ENCODE measurements at places on chromosomes 2 and 18. TPM values are rescaled to one million over a fixed set of nuclear protein-coding genes. Genes with fewer than 3 reads are reported as not detected.

ANKRD29 gene
- not detected for total RNA-seq

- no peak for DNase-seq
- no peak overlapping the region for H3K27ac ChIP-seq
- H3K4me3 ChIP-seq: no peak overlapping the region
- peaks cover 6% of the 10 kb centered on the region for H3K4me1 ChIP-seq
- no peaks in the 10 kb centered on the region for H3K36me3 ChIP-seq
- H3K27me3 ChIP-seq: no peaks in the 10 kb centered on the region
These were observed 160.7 kb downstream of the EIPR1 start for GRCh38 chr2:3216841-3217495.

- H3K36me3 ChIP-seq: no peaks in the 10 kb centered on the region
- no peak for DNase-seq
- H3K4me1 ChIP-seq: no peaks in the 10 kb centered on the region
- H3K27ac ChIP-seq: no peak overlapping the region
These were observed 410.7 kb upstream of the TNP1 start for GRCh38 chr2:217270485-217271121.

RESP18 gene
- not detected for total RNA-seq

DNA sequence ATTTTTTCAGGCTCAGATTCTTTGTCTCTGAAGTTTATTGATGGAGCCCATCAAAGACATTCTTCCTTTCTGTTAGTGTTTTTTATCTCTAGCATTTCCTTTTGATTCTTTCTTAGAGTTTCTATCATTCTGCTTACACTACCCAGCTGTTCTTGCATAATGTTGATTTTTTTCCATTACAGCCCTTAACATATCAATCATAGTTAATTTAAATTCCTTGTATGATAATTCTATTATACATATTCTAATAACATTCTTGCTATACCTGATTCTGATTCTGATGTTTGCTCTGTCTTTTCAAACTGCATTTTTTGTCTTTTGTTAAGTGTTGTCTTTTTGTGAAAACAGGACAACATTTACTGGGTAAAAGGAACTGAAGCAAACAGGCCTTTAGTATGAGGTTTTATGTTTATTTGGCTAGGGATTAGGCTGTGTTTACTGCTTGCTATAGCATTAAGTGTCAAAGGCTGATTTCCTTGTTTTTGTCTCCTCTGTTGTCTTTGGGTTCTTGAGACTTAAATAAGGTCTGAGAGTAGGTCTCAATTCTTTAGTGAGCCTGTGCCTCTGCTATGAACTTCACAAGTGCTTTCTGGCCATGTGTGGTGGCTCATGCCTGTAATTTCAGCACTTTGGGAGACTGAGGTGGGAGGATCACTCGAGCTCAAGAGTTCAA, 8.0 kb upstream of the STAM2 start:
- no peak overlapping the region for H3K27ac ChIP-seq
- H3K36me3 ChIP-seq: no peaks in the 10 kb centered on the region
- H3K4me3 ChIP-seq: no peak overlapping the region
- H3K27me3 ChIP-seq: peaks cover under 1% of the 10 kb centered on the region
- no peak for DNase-seq
- H3K4me1 ChIP-seq: no peaks in the 10 kb centered on the region

DNA sequence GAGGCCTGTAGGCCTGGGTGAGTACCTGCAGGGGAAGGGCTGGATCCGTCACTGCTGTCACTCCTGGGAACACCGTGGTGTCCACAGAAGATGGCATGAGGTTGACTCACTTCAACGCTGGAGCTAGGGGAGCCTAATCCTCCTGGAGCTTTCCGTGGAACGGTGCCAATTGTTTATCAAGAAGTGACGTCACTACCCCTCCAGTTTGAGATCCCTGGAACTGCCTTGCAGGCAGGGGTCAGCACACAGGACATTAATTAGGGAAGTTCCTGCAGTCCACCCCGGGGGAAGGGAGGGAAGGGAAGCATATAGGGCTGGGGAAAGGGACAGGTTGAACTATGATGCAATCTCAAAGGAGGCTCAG, 408.6 kb downstream of the GALR1 start:
- H3K4me1 ChIP-seq: no peaks in the 10 kb centered on the region
- no peaks in the 10 kb centered on the region for H3K36me3 ChIP-seq
- no peak overlapping the region for H3K4me3 ChIP-seq
- H3K27ac ChIP-seq: no peak overlapping the region

KCNE4 gene
- total RNA-seq: not detected

- H3K27ac ChIP-seq: no peak overlapping the region
- H3K4me3 ChIP-seq: peak overlapping the region; percentile 19
- H3K4me1 ChIP-seq: peaks cover 99% of the 10 kb centered on the region
- no peak for DNase-seq
These were observed 12.0 kb downstream of the ANKRD44 start for GRCh38 chr2:197298609-197299008.

DNA sequence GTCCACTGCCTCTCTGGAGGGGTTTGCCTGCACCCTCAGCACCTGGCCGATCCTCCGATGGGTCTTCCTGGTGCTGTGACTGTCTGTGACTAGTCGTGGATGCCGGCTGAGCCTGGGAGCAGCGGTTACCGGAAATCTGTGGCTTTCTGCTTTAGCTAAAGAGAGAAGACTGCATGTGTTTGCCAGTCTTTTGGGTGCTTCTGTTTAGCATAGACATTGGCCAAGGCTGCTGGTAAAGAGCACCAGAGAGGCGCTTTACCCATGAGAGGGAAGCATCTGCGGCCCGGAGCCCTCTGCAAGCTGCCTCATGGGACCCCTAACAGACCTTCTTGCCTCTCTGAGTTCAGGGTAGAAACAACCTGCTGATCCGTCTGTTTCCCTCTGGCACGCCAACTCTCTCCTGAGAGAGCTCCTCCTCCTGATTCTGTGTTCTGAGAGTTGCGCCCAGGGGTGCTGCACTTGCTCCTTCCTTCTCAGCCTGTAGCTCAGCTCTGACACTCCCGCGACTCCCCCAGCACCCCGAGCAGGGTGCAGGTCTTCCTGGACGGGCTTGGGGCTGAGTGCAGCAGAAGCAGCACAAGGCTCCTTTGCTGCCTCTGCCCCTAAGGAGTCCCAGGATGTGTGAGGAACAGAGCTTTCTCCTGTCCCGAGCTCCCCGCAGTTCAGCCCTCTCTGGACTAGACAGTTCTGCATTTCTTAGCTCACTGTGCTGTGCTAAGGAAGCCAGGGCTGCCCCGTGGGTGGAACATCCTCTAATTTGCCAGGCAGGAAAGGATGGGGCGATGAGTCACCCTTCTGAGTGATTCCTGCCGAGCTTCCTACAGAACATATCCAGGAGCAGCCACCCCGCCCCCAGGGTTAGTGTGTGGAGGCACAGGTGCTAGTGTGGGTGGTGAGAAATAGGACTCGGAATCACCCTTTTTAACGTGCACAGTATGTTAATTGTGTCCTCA, 203.2 kb downstream of the SH3RF3 start:
- H3K27ac ChIP-seq: no peak overlapping the region
- peaks cover 26% of the 10 kb centered on the region for H3K4me1 ChIP-seq
- no peaks in the 10 kb centered on the region for H3K36me3 ChIP-seq
- H3K27me3 ChIP-seq: no peaks in the 10 kb centered on the region
- DNase-seq: no peak

ADRA2B gene
- 0.07 TPM for total RNA-seq

DNA sequence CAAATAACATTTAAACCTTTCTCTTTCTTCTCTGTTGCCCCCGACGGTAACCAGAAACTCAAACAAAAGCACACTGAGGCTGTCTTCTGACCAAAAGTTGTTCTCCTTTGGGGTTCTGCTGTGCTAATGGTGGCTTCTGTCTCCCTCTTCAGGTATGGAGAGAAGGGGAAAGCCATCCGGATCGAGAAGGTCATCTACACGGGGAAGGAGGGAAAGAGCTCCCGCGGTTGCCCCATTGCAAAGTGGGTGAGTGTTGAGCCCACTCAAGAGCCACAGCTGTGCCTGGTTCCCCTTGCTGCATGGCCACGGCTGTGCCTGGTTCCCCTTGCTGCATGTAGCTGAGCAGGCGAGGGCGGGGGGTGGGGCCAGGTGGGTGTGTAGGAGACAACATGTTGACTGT, 67.4 kb downstream of the BOLA3 start:
- no peak for DNase-seq
- H3K36me3 ChIP-seq: peaks cover 28% of the 10 kb centered on the region
- no peak overlapping the region for H3K27ac ChIP-seq
- H3K4me3 ChIP-seq: no peak overlapping the region
- H3K27me3 ChIP-seq: no peaks in the 10 kb centered on the region

REG3G gene
- not detected for total RNA-seq

GRCh38 chr2:233059547-233059796, 670 bp upstream of the INPP5D start:
- DNase-seq: no peak
- H3K27me3 ChIP-seq: no peaks in the 10 kb centered on the region
- peak overlapping the region; percentile 100 for H3K4me3 ChIP-seq
- peak overlapping the region; percentile 80 for H3K27ac ChIP-seq
- H3K4me1 ChIP-seq: peaks cover 40% of the 10 kb centered on the region

GRCh38 chr18:2529154-2529553, 42.2 kb downstream of the METTL4 start:
- no peaks in the 10 kb centered on the region for H3K36me3 ChIP-seq
- no peak for DNase-seq
- no peaks in the 10 kb centered on the region for H3K4me1 ChIP-seq
- no peaks in the 10 kb centered on the region for H3K27me3 ChIP-seq
- no peak overlapping the region for H3K4me3 ChIP-seq

DNA sequence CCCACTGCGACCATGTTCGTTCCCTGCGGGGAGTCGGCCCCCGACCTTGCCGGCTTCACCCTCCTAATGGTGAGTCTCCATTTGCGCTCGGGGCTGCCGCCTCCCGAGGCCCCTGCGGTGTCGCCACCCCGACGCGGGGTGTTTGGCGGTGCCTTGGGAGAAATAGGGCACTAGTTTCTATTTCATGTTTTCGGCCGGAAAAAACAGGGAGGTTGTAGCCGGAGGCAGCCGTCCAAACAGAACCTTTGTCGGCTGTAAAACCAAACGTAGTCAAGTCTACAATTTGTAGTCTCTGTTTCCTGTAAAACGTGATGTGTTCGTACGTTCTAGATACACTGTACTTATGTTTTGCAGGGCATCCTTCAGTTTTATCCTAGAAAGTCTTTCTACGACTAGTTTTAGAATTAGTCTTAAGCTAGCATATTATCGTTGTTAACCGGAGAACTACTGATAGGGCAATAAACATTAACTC, 290 bp downstream of the PSMG2 start:
- peak overlapping the region; percentile 87 for H3K4me3 ChIP-seq
- no peak for DNase-seq
- peak overlapping the region; percentile 84 for H3K27ac ChIP-seq
- peaks cover 42% of the 10 kb centered on the region for H3K4me1 ChIP-seq

- H3K4me1 ChIP-seq: no peaks in the 10 kb centered on the region
- H3K36me3 ChIP-seq: no peaks in the 10 kb centered on the region
- H3K27ac ChIP-seq: no peak overlapping the region
- no peak for DNase-seq
These were observed 148.7 kb downstream of the NDUFA10 start for GRCh38 chr2:239876271-239876947.

FOXD4L1 gene
- 0.15 TPM for total RNA-seq

RUFY4 gene
- total RNA-seq: not detected
